ENCODE measurements at places on chromosomes 2 and 18. TPM values are rescaled to one million over a fixed set of nuclear protein-coding genes. Genes with fewer than 3 reads are reported as not detected.

Gene LHCGR
- polyA plus RNA-seq, result not detected

GRCh38 chr18:13463526-13464210, 245.1 kb downstream of the LDLRAD4 start:
- DNase-seq, result peak; percentile 25

- peak; percentile 10 for DNase-seq
Observed at GRCh38 chr2:10844097-10844496, 31.5 kb upstream of the PDIA6 start.

DNA sequence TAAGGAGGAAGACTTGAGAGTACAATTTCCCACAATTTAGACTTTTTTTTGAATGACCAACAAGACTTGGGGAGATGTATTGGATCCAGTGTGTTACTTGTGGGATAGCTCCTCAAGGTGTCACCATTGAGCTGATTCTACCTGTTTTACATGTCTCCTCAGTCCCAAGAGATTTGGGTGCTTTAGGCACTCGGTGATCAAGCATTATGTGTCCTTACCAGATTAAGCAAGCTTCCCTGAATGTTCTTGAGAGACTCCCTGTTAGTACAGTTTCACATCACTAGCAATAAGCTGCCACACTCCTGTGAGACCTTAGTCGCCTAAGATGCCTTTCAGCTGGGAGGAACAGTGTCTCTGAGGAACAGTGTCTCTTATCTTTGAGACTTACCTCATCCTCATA, 384.3 kb upstream of the SYT4 start:
- DNase-seq, result peak; percentile 44

DNA sequence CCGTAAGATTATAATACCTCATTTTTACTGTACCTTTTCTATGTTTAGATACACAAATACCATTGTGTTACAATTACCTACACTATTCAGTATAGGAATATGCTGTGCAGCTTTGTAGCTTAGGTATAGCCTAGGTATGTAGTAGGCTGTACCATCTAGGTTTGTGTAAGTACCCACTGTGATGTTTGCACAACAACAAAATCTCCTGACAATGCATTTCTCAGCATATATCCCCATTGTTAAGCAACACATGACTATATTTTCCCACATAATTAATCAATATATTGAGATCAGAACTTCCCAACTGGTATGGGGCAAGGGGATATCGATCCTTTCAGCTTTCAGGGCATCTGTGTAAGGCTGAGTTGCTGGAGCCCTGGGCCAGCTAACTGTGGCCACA, 106.3 kb upstream of the OTX1 start:
- no peak for DNase-seq

Gene ADGRF3
- 0.21 TPM for polyA plus RNA-seq

DNA sequence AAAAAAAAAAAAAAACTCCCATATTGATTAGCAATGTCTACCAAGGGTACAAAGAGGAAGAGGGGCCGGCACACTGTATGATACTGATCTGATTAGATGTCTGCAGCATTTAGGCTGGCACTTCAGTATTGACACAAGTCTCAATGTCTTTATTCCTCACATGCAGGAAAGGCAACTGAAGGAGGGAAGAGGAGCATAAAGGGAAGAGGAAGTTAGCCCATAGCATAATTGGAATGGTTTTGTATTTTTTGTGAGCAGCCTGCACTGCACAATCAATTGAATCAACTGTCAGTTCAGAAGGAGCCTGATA, 79.0 kb downstream of the DNER start:
- no peak for DNase-seq

DNA sequence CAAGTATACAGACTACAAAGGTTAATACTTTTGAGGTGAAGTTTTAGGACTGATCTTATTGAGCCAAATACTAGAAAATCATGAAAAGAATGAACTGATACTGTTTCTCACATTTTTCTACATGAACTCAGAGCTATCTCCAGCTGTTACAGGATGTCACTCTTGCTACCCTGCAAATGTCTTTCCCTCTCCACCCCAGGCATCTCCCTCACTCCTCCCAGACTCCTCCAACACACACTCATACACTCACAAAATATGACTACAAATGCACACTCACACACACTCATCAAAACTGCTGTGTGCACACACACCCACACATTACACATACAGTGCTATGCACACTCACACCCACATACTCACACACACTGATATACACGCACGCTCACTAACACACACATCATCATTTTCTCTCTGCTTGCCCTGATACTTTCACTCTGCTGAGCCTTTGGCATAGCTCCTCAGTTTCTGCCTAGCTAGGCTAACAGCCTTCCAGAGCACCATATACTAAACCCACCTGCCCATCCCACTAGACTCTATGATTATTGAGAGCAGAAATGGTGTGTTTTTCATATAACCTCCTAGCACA, 273.3 kb downstream of the CD226 start:
- no peak for DNase-seq

GRCh38 chr18:62914871-62915392, 199.6 kb downstream of the PHLPP1 start:
- DNase-seq, result no peak

GRCh38 chr2:28958689-28959088, 22.4 kb upstream of the TOGARAM2 start:
- peak; percentile 66 for DNase-seq

DNA sequence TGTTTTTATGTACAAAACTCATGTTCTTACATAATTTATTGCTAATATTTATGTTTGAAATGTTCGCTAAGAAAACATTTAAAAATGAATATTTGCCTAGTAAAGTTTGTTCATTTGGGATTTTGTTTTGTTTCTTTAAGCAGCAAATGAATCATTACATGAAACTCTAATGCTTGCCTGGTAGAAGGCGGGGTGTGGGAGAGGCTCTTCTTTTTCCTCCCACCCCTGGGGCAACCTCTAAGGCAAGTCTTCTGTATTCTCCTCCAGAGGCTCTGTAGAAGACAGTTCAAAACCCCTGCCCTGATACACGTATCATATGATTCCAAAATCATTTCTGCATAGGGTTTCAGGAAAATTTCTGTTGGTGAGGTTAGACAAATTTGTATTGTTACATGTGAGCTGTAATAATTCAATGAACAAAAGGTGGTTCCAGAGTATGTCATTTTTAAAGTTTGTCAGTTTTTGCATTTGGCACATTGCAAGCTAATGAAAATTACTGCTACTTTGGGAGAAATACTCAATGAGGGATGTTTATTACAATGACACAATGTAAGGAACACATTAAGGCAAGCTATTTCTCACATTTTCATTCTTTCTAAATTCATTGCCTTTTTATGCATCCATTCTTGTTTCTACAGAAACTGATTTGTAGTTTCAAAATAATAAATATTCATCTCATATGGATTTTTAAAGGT, 302.3 kb upstream of the UBE2E3 start:
- no peak for DNase-seq

Data from endothelial cell of umbilical vein (primary cell).